ENCODE measurements at places on chromosomes 7 and 10. TPM values are rescaled to one million over a fixed set of nuclear protein-coding genes. Genes with fewer than 3 reads are reported as not detected.

The PRSS37 gene
- not detected for total RNA-seq

The SLC26A5 gene
- total RNA-seq = not detected

The ZNF735 gene
- total RNA-seq = not detected

The IRF5 gene
- not detected for total RNA-seq

The LRMDA gene
- total RNA-seq = 3.8 TPM
